ENCODE measurements at places on chromosomes 11 and 22.

GRCh38 chr22:39381009-39381755 lies 18.4 kb upstream of the TAB1 start:
- DNase-seq, result no peak

DNA sequence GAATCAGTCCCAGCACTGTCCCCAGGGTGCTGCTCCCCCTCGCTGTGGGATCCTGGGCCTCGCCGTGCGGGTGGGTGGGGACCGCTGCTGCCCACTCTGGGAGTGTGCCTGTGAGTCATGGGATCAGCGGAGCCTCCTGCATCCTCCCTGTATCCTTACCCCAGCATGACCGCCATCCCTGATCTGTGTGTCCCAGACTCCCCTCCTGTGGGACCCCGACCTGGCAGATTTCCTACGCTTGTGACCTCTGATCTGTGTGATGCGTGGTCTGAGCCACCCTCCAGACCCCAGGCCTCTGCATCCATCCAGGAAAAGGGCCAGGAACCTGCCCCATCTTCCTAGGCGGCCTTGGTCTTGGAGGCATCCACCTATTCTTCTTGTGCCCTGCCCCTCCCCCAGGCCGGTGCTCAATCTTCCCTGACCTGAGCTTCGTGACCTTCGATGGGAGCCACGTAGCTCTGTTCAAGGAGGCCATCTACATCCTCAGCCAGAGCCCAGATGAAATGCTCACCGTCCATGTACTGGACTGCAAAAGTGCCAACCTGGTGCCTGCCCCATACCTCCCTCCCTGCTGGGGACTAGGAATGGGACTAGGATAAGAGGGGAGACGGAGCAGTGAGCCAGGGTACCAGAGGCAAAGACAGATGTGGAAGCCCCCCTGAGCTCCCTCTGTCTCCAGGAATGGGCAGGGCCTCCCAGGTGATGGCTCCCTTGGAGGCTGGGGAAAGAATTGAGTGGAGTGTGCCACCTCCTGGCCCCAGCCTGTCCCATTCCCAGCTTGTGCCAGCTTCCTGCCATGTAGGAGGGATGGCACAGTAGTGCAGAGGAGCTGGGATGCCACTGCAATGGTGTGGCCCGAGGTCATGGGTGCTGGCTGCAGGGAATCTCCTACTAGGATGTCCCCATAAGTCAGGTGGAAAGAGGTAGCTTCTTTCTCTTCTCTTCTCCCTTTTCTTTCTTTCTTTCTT lies 65.4 kb downstream of the OTOG start:
- DNase-seq, result no peak

GRCh38 chr11:65317025-65317786 lies 2.5 kb downstream of the CDC42EP2 start:
- no peak for DNase-seq

GRCh38 chr11:115179636-115180035 lies 324.6 kb downstream of the CADM1 start:
- DNase-seq, result no peak

DNA sequence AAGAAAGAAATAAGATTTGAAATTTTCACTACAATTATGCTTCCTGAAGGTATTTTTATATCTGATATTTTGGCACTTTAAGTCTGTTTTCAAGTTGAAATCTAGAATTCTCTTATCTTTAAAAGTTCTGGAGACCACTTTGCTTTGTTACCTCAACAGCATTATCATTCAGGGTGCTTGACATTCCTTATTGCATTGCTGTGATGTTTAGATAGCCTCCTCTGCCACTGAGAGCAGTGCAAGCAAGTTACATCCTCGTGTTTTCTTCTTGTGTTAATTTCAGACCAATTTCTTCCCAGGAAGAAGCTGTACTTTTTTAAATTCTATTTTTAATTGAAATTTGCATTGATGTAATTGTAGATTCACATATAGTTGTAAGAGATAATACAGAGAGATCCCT lies 333.9 kb upstream of the KIRREL3 start:
- DNase-seq, result no peak

GRCh38 chr22:44786610-44787009 lies 34.2 kb downstream of the ARHGAP8 start:
- DNase-seq, result no peak

DNA sequence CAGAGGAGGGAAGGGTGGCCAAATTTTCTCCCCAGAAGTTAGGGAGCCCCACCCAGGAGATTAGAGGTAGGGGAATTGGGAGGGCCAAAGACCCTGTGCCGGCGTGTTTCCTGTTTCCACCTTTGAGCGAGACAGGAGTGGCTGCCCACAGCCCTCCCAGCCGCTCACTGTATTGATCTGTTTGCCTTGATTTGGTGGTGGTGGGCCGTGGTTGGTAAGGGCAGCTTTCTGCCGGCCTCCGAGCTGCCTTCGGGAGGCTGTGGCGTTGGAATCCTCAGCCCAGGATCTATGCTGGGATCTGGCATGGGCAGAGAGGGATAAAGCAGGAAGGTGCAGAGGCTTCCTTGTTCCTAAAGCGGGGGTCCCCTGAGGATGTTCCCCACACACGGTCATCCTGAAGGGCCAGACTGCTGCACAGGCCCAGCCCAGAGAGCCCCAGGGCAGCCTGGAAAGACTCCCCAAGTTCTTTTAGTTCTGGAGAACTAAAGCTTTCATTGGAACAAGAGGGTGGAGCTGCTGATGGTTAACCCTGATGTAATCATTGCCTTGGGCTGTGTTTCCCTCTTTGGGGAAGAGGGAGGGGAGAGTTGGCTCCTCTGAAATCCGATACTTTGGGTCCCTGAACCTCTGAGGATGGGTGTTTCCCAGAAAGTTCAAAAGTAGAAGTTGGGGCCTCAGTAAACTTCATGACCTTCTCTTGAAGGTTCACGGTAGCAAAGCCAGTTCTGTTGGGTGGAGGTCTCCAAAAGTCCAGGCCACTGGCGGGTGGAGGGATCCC lies 7.2 kb downstream of the FAM83F start:
- DNase-seq, result no peak

DNA sequence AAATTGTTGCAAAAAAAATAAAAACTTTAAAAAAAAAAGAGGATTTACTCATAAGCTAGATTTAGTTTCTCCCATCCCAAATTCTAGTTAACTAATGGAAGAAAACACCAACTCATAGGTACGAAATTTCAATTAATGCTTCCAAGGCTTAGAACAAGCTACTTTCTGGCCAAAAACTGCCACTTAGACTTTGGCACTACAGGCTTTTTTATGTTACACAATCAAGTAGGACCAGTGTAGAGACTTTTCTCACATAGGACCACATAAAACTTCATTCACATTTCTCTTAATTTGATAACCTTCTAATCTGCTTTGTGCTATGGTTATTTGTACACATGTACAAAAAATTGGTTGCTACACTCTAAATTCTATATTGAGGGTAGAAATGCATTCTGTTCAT lies 3.1 kb downstream of the ST13 start:
- DNase-seq, result no peak

- DNase-seq, result no peak
Observed at GRCh38 chr11:61361237-61361740, 393 bp downstream of the CYB561A3 start.

DNA sequence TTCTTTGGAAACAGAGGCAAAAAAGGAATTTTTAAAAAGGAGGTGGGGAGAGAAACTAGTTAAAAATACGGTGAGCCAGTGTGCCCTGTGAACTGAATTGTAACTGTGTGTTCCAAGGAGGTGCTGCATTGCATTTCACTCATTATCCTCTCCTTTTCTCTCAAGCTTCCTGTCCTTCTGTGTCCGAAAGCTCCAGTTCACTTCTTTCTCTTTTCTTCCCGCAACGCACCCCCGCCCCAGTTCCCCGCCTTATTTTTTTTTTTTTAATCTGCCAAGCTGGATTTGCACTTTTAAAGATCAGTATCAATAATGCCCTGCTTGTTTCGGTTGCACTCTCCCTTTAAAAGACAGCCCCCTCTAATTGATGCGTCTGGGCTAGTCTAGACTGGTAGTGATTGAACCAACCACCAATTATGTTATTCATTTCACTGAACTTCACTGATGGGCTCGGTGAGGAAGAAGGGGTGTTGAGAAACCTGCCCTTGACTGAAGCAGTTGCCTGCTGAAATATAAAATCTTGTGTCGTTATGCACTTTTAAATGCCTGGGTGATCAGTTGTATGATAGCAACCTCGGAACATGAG lies 18.5 kb downstream of the BLID start:
- peak; percentile 52 for DNase-seq

- DNase-seq, result no peak
Observed at GRCh38 chr22:29587938-29588699, 7.2 kb upstream of the NIPSNAP1 start.

- no peak for DNase-seq
Observed at GRCh38 chr11:106398502-106399075, 321.1 kb downstream of the AASDHPPT start.

DNA sequence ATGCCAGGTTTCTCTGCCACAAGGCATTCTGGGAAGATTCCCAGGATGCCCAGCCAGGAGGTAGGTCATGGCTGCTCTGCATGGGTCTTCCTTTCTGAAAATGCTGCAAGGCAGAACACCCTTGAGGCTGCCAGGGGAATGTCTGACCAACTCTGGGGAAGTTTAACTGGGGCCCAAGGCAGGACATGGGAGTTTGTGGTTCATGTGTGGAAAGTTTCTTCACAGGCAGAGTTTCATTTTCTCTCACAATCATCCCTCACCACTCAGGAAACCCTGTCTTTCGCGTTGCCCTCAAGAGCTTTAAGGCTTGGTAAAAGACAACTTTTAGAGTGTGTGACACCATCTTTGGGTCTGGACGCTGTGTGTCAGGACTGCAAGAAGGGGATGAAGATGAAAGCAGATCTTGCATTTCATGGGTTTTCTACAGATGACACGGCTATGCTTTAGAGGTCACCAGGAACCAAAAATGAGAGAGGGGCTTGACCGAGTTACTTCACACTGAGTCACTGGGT lies 133.5 kb downstream of the CD44 start:
- no peak for DNase-seq

GRCh38 chr11:68354148-68354872 lies 41.9 kb downstream of the LRP5 start:
- DNase-seq, result no peak

GRCh38 chr11:128240546-128240945 lies 346.8 kb downstream of the ETS1 start:
- DNase-seq, result no peak

- DNase-seq, result no peak
Observed at GRCh38 chr11:122864386-122865115, 18.0 kb upstream of the JHY start.

DNA sequence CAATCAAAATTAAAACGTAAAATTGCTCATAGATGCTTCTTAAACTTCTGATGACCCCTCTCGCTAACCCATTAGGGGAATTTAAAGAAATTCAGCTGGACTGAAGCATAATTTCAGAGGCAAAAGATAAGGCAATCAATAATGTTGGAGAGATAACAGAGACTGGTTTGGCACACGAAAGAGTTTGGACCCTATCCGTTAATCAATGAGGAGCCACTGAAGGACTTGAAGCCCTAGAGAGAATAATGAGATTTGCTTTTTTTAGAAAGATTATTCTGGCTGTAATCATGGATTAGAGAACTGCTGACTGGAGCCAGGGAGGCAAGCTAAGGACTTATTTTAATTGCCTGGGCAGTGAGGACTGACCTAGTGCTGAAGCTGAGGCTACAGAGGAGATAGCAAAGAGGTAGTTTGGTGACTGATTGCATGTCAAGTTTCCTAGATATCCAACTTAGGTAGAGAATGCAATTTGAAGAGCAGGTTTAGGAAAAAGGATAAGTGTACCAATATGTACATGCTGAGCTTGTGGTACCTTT lies 11.9 kb upstream of the ARHGAP42 start:
- DNase-seq, result no peak

- no peak for DNase-seq
Observed at GRCh38 chr22:21710156-21710555, 25.4 kb downstream of the YPEL1 start.

GRCh38 chr11:48341466-48341865 lies 16.7 kb downstream of the OR4C3 start:
- no peak for DNase-seq

GRCh38 chr11:93005239-93005638 lies 35.8 kb downstream of the MTNR1B start:
- DNase-seq, result no peak

DNA sequence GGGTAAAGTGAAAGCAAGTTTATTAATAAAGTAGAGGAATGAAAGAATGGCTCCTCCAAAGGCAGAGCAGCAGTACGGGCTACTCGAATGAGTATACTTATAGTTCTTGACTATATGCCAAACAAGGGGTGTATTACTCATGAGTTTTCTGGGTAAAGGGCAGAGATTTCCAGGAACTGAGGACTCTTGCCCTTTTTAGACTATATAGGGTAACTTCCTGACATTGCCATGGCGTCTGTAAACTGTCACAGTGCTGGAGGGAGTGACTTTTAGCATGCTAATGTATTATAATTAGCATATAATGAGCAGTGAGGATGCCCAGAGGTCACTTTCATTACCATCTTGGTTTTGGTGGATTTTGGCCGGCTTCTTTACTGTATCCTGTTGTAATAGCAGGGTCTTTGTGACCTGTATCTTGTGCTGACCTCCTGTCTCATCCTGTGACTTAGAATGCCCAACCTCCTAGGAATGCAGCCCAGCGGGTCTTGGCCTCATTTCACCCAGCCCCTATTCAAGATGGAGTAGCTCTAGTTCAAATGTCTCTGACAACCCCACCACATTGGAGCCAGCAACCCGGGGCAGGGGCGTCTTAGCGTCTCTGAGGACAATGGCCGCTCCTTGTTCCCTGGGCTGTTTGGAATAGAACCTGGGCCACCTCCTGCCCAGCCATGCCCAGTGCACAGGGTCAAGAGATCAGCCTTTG lies 34.9 kb upstream of the CD82 start:
- DNase-seq, result no peak

DNA sequence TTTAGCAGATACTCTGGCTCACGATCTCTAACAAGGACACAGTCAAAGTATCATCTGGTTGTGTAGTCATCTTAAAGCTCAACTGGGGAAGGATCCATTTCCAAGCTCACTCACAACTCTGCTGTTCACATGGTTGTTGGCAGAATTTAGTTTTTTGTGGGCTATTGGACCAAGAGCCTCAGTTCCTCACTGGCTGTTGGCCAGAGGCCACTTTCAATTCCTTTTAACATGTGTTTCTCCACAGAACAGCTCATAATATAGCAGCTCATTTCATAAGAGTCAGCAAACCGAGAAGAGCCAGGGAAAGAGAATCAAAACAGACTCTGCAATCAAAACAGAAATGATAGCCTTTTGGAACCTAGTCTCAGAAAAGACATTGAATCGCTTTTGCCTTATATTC lies 22.6 kb downstream of the IZUMO1R start:
- no peak for DNase-seq

- no peak for DNase-seq
Observed at GRCh38 chr11:43548916-43549315, 131.6 kb upstream of the HSD17B12 start.

DNA sequence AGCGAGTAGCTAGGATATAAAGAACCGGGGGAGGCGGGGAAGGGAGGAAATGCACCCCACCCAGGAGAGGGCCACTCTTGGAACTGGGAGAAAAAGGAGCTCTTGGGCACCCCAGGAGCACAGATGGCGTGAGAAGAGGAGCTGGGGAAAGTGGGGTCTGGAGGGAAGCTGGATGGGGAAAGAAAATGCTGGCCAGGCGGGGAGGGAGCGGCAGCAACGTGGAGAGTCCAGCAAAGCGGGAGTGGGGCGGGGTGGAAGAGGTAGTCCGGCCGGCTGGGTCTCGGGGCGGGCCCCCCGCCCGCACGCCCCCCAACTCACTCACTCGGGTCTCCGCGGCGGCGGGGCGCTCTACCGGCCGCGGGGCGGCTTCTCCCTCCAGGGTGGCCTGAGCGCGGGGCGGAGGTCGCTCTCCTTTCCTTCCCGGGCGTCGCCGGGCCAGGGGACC lies 522 bp downstream of the TOB2 start:
- no peak for DNase-seq

GRCh38 chr11:18393581-18394274 lies 635 bp upstream of the LDHA start:
- no peak for DNase-seq
